ENCODE measurements at places on chromosomes 2 and 18.

GRCh38 chr2:192146069-192147015, 48.4 kb downstream of the TMEFF2 start:
- peak; percentile 54 for DNase-seq

GRCh38 chr2:6896930-6897759, 19.6 kb downstream of the RSAD2 start:
- DNase-seq = peak; percentile 55

DNA sequence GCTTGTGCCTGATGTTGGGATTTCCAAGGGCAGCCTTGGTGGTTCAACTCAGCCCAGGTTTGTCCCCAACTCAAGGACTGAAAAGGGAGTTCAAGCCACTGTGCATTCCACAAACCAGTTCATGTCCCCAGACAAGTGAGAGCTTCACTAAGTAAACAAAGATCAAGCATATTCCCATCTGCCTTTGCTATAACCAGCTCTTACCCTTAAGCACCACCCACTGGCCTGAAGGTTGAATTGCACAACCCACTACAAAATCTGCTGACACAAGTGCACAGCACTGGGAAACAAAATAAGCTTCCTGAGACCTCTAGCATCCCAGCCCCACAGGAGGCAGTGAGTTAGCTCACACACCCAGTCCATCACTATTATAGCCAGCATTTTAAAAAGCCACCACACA, 516.7 kb downstream of the NR4A2 start:
- DNase-seq = no peak

- no peak for DNase-seq
Measured at GRCh38 chr18:62399781-62400308, 74.7 kb downstream of the TNFRSF11A start.

GRCh38 chr2:9378433-9379390, 44.6 kb downstream of the ITGB1BP1 start:
- peak; percentile 91 for DNase-seq

- DNase-seq = no peak
Measured at GRCh38 chr2:213004197-213004821, 147.1 kb downstream of the IKZF2 start.

- peak; percentile 20 for DNase-seq
Measured at GRCh38 chr2:173647681-173648311, 293.1 kb downstream of the CDCA7 start.

- DNase-seq = no peak
Measured at GRCh38 chr18:79317703-79318102, 78.0 kb upstream of the NFATC1 start.

Measured in AG08395 (cell line).